Stimulated activated CD4-positive, alpha-beta T cell treated with anti-CD3 and anti-CD28 coated beads, Interleukin-1b, Interleukin-23, amount 100 ng/mL, for 48 hours (primary cell): ENCODE measurements at places on chromosomes 11 and 22.

DNA sequence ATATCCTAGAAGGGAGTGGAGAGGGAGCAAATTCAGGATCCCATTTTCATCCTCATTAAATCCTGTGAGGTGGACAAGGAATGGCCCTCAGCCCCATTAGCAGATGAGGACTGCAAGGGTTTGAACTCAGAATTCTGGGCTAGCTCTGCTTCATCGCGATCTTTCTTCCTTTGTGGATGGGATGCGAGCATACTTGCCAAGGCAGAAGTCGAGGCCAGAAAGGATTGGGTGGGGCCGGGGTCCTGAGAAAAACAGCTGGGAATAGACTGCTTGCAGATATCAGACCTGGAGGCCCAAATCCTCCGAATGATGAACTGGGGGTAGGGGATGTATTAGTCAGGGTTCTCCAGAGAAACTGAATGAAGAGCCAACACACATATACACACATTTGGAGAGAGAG, 179.0 kb downstream of the CHST1 start:
- no peak for DNase-seq

- no peak for DNase-seq
These were observed 44.6 kb upstream of the WNT7B start for GRCh38 chr22:46021577-46021976.

- no peak for DNase-seq
These were observed 2.5 kb downstream of the PRAME start for GRCh38 chr22:22556578-22556977.

DNA sequence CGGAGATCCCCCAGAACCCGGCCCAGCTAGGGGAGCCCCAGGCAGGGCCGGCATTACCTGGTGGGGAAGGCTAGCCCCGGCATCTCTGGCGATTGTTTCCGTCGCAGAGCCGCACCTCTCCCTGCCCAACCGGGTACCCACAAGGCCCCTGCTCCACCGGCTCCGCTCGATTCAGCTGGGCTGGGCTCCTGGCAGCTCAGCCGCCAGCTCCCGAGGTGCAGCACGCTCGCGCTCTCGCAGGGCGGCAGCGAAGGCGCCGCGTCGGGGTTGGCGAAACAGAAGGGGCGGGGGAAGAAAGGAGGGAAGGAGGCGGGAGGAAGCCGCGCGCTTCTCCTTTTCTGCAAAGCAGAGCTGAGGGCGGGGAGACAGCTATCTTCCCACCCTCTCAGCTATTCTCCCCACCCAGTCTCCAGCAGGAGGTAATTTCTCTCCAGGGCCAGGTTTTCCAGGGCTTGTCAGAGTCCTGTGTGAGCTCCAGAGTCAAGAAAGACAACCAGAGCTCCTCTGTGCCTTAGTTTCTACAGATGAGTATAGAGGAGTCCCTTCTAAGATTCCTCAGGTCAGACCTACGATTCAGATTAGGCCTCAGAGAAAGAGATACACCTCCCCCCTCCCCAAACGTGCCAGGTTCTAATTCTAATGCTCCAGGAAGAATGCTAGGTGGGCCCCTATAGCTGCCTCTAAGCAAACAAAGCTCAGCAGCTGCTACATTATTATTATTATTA, 62.0 kb downstream of the PAK1 start:
- DNase-seq, result peak; percentile 79
